CD8-positive, alpha-beta T cell (primary cell): ENCODE measurements at places on chromosomes 4 and X. TPM values are rescaled to one million over a fixed set of nuclear protein-coding genes. Genes with fewer than 3 reads are reported as not detected.
A peak's percentile ranks its signal among the peaks of the same experiment; 100 is the strongest.

DNA sequence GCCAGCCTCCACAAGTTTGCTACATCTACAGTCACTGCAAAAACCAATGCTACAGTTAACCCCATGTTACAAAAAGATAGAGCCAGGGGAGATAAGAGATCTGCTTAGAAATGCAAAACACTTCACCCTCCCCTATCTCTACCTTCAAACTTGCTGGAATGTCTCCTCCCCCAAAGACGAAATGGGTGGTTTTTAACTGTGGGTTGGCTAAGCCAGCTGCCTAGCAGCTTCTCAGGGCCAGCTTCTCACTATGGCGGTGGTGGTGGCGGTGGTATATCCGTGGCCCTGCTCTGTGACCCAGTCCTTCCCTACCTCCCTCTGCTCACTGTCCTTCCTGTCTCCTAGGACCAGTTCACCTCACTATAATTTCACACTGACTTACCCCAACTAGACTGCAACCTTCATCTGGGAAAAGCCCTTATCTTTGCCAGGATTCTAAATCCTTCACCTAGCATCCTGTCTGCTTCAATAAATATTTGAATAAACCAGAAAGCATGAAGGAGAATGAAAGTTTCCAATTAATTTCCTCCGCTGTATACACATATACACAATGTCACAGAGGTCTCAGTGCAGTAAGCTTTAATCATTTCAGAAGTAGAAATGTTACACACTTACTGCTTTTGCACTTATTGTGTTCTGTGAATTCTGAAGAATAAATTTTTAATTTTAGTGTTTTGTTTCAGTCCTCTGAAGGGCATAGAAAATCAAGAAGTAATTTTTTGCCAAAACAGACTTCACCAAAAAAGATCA, 46.3 kb downstream of the SH3KBP1 start:
- DNase-seq, result peak; percentile 37

The RNF150 gene
- total RNA-seq, result not detected

- no peak for DNase-seq
Observed at GRCh38 chr4:56870946-56871345, 36.8 kb upstream of the REST start.

- DNase-seq, result no peak
Observed at GRCh38 chrX:9888953-9889470, 78.1 kb upstream of the CLDN34 start.

DNA sequence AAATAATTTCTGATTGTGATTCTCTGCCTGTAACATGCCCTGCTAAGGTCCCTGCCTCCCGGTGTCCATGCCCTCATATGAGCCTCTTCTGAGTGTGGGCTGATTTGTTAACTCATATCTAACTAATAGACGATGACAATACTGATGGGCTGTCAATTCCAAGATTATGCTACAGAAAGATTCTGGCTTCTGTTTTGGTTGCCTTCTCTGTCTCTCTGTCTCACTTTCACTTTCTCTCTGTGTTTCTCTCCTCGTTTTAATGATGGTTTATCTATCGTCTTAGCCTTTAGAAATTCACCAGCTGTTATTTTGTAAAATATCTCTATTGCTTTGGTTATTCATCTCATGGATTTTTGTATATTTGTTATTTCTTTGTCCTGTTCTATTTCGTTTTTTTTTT, 312.5 kb upstream of the ANXA10 start:
- no peak for DNase-seq

DNA sequence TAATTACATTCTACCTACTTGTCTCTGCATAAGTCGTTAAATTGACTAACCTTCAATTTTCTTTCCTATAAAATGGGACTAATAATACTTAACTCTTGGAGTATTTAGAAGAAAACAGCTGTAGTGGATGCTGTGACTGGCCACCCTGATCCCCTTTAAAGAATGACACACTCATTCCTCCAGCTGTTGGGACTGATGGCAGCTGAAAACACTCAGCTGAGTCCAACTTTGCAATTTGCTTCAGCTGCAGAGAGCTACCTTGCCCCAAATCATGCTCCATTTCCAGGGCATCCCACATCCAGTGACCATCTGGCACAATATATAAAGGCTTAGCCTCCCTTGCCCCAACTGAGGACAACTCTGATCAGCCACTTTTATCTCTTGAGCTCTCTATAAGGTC, 89.1 kb downstream of the MID1IP1 start:
- DNase-seq, result no peak

- DNase-seq, result no peak
Observed at GRCh38 chrX:1433646-1434357, 18.9 kb downstream of the ASMTL start.

DNA sequence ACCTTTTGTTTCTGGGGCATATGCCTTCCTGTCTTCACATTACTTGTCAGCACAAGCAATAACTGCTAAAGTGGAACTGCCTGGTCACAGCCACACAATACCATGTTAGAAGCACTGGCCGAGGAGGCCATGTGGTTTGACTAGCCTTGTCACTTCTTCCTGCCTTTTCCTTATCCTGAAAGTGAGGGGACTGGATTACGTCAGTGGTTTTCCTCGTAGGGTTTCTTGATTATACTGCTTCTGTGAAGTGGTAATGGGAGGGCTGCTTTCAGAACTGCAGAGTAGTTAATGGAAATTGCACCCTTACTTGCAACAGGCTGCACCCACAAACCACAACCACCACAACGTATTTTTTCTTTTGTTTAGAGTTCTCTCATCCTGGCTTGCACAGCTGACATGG, 26.6 kb downstream of the ZRSR2 start:
- DNase-seq, result peak; percentile 27

GRCh38 chrX:110442635-110443034, 84.0 kb downstream of the RTL9 start:
- no peak for DNase-seq

The LANCL3 gene
- total RNA-seq, result 0.14 TPM

The C4orf51 gene
- not detected for total RNA-seq

The GPR82 gene
- not detected for total RNA-seq

DNA sequence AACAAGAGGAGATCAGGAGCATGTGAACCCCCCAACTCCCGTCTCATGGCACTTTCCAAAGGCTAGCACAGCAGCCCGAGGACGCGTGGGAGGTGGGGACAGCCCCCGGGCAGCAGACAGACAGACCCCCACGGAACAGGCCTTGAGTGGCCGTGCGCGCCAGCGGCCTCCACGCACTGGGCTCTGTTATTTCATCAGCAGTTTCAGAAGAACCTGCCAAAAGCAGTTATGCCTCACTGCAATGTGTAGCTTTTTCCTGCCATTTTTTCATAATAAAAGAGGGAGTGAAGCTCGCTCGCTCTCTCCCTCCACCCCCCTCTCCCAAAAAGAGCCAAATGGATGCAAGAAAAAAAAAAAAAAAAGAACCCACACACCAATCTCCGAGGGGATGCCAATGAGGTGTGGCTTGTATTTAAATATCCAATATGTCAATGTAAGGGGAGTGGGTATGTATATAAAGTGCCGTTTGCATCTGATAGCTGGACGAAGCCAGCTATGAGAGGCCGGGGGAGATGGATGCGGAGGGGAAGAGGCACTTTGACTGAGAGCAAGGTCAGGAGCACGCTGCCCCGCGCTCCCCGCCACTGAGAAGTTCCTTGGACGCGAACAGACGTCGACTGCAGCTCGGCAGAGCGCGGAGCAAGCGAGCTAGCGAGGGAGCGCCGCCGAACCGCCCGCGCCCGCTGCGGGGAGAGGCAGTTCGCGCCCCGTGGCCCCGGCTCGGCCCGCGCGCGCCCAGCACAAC, at the start of gene FGF16:
Gene FGF16, plus strand, starts transcription at position 482 of the 745 bp plus-strand sequence. CDS start 286 bp downstream, outside the sequence.
- no peak for DNase-seq

- DNase-seq, result no peak
Observed at GRCh38 chrX:103669745-103670144, 16.8 kb downstream of the MORF4L2 start.

DNA sequence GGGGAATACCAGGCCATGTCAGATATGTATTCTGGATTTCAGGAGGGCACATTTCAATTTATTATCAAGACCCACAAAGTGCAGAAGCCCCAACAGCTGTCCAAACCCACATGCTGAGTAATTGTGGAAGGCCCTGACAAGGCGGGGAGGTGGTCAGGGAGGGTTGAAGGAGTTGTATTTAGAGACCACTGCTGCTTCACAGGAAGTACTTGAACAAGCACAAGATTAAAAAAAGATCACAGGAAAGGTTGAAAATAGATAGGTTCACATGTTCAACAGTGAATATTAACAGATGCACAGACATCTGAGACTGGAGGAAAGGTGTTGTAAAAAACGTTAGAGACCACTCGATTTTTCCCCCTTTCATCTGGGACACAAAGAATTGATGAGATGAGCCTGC, 17.9 kb downstream of the ATP8A1 start:
- DNase-seq, result peak; percentile 33

The CPEB2 gene
- 21.8 TPM for total RNA-seq

DNA sequence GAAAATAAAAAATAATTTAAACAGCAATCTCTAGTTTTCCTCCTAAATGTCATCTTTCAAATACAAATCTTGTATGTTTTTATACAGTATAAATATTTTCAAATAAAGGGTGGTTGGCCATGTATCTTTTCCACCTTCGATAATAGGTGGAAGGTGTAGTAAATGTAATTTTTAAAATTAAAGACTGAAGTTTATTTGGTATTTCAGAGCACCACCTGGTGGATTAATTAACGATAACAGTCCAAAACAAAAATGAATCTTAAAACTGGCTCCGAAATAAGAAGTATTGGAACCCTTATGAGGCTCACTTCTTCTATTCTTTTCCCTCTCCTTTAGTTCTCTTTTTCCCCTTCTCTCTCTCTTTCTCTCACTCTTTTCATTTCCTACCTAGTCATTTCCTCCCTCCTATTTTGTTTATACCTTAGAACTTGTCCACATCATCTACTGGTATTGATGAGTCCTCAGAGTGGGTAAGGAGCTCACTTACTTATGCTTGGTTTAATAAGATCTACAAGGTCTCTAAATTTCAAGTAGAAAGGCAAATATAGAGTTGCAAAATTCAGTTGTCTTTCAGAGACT, 82.9 kb upstream of the EXOC1L start:
- DNase-seq, result no peak

- no peak for DNase-seq
Observed at GRCh38 chrX:8306291-8306925, 135.3 kb upstream of the VCX2 start.

The NXF2B gene
- total RNA-seq, result not detected

The CTAG1B gene
- not detected for total RNA-seq
